ENCODE measurements at places on chromosomes 7 and 10.

GRCh38 chr7:36155811-36156361, 2.8 kb downstream of the EEPD1 start:
- no peak for DNase-seq

DNA sequence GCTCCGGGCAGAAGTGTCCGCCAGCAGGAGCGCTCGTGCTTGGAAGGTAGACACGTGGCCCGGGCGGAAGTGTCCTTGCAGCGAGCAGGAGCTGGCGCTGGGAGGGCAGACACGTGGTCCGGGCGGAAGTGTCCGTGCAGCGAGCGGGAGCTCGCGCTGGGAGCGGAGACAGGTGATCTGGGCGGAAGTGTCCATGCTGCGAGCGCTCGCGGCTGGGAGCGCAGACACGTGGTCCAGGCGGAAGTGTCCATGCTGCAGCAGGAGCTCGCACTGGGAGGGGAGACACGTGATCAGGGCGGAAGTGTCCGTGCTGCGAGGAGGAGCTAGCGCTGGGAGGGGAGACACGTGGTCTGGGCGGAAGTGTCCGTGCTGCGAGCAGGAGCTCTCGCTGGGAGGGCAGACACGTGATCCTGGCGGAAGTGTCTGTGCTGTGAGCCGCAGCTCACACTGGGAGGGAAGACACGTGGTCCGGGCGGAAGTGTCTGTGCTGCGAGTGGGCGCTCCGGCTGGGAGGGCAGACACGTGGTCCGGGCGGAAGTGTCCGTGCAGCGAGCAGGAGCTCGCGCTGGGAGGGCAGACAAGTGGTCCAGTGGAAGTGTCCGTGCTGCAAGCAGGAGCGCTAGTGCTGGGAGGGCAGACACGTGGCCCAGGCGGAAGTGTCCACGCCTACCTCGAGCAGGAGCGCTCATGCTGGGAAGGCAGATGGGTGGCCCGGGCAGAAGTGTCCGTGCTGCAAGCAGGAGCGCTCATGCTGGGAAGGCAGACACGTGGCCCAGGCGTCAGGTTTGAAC, 41.1 kb upstream of the PRKAR1B start:
- no peak for DNase-seq

GRCh38 chr7:68041554-68041953, 1044.9 kb downstream of the TYW1 start:
- no peak for DNase-seq

- DNase-seq: no peak
These were observed 49.9 kb downstream of the DNAJC1 start for GRCh38 chr10:21953585-21954057.

DNA sequence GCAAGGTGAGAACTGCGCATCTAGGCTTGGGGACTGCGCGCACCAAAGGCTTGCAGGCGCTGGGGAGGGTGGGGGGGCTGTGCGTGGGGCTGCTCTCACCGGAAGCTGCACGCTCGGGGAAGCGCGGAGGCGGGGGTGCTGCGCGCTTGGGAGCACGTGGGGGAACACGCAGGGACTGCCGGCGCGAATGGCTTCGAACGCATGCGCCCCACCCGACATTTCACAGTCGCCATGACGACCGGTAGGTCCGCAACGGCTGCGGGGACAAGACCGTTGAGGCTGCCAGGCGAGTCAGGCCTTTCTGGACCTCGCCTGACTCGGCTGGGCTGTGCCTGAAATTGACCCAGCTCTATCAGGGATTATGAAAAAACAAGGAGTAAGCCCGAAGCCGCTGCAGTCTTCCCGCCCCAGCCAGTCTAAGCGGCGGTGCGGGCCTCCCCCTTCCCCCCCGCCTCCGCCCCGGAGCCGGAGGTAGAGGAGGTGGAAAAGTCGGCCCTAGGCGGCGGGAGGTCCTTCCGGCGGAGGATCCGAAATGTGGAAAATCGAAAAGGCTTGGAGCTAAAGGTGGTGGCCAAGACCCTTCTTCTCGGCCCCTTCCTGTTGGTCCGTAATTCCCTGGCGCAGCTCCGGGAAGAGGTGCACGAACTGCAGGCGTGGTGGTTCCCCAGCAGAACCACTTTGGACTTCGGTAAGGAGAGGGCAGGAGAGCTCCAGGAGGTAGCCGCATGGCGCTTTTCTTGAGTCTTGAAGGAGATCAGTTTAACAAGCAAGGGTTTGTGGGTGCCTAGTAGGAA, 34.9 kb upstream of the STEAP1 start:
- DNase-seq: peak; percentile 17

DNA sequence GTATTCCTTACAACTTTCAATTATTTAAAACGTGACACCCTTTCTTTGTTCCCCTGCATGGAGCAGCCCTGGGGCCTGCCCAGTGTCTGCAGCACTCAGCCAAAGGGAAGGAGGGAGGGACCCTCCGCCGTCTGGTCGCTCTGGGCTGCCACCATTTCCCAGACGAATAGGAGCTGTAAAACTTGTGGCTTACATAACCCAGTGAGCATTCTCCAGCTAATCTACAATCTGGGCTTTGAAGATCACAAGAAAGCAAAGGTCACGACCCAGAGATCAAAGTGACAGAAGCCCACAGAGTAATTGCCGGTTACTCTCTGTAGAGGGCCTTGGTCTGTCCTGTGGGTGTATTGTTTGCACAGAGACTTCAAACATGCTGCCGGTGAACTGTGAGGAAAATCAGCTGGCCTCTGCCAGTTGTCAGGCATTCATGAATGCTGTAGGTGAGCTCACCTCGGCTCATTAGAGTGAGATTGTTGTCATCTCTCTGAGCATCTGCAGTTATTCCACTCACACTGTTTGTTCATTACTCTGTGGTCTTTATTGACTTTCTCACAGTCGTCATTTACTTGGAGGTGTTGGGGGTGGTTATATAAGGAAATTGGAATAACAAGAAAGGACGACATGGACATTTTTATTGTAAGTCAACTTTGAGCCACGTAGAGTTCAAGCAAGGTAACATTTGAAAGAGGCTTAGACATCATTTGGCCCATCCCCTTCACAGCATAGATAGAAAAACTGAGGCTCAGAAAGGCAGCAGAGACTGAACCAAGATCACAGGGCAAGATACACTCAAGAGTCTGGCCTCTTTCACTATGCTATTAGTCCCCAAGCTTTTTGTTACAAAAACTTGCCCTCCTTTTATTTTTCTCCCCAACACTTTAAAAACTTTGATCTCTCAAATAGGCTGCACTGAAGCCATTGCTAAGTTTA, 619.8 kb downstream of the LRMDA start:
- no peak for DNase-seq

GRCh38 chr7:38673795-38674194, 42.6 kb upstream of the AMPH start:
- DNase-seq: no peak

Data from stimulated activated CD4-positive, alpha-beta T cell treated with anti-CD3 and anti-CD28 coated beads, Interleukin-1b, Interleukin-23, amount 100 ng/mL, for 4 hours (primary cell).